ENCODE measurements at places on chromosomes 4 and X.

DNA sequence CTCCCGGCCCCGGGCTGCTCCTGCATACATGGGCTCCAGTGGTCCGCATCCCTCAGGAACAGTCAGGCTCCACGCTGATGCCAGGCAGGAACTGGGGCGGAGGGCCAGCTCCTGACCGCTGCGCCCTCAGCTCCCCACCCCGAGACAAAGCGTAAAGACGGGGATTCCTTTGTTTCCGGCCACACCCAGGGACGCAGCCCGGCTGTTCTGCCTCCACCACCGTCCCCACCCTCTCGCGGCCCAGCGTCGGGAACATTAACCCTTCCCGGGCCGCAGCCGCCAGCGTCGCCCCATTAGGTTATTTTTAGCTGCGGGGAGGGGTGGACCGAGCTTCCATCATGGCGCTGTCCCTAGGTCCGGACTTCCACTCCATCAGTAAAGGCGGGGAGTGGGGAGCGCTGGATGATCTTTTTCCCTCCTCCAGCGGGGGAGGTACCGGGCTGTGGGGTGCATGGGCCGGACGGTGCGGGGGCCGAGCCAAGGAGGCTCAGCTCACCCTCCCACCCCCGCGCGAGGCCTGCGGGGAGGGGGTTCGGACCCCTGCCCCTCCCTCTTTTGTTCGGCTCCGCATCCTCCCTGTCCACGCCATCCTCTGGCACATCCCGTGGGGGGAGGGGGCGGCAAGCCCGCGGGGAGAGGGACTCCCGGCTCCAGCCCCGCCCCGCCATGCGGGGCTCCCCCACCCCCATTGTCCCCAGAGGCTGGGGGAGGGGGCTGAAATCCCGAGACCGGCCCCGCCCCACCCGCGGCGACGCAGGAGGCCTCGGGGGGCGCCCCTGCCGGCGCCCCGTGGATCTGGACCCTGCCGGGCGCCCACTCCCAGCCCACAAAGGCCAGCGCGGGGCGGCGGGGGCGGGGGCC, 5.3 kb downstream of the CRMP1 start:
- DNase-seq: no peak

DNA sequence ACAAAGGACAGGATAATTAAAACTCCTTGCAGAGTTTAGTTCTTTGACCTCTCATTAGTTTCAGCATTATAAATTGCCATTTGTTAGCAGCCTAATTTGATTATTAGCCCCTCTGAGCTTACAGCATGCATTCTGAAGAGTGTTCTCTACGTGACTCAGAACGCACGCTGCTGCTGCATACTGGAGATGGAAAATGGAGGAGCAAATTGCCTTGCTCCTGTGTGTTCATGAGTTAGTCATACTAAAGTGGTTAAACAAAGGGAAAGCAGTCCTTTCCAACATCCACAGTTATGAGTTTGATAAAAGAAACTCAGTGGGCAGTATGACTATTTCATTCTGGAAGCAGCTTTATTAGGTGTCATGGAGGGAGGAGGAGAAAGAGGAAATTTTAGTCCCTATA, 922.5 kb downstream of the RPA4 start:
- no peak for DNase-seq

DNA sequence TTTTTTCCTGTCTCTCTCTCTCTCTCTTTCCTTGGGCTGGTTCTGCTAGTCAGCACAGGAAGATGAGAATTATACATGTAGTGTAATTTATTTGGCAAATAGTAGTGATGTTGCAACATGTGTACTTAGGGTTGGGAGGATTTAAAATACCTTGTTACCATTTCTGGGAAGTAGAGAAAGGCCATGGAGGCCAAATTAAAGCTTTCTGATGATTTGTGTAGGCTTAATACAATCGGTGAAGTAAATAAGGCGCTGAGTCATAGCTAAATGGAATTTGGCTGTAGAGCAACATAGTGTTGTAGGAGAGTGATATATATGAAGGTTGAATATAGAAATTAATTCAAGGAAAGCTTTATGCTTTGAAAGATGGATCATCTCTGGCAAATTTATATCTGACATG, 295.3 kb downstream of the GRID2 start:
- no peak for DNase-seq

DNA sequence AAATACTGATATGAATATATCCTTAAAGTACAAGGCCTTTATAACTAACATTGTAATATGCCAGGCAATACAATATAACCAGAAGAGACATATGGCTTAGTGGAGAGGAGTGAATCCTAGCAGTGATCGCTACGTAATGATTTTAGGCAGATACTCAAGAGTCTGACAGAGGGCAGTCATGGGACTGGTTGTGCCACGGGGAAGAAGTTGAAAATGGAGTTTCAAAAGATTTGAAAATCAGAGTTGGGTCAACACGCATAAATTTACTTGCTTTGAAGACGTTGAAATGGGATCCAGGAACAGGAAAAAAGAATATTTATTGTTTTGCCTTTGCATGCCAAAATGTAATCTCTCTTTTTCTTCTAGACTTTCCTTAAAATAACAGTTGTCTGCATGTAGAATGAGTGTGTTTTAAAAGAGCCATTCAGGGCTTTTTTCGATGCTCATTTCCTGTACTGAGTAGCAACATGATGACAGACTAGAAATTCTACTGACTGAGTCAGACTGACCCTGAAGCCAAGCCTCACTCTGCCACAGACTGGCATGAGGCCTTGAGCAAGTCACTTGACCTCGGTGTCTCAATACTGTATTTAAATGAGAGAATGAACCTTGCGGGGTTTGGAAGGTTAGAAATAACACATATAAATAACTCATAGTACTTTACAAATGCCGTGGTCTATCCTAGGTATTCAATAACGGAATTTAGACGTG, 8.1 kb upstream of the SMS start:
- DNase-seq: no peak

DNA sequence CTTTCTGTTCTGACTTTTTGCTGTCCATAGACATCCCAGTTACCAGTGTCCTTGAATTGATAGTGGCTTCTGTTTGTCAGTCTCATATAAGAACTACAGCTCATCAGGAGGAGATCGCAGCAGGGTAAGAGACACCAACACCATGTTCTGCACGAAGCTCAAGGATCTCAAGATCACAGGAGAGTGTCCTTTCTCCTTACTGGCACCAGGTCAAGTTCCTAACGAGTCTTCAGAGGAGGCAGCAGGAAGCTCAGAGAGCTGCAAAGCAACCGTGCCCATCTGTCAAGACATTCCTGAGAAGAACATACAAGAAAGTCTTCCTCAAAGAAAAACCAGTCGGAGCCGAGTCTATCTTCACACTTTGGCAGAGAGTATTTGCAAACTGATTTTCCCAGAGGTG, 30.1 kb downstream of the GUCY1A1 start:
- no peak for DNase-seq

DNA sequence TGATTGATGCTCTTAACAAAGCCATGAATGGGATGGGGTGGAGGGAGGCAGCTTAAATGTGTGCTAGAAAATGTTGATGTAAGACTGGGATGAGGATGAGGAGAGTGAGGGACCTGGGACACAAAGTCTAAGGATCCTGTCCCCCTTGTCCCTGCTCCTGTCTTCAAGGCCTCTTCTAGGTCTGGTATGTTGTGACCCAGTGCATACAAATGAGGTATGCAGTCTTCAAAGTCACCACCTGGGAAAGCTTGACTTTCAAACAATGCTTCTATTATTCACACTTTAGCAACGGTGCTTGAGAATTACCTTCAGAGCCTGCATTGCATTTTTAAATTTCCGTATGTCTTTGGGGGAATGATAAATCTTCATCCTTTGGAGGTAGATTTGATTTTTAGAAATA, 88.4 kb upstream of the SLC34A2 start:
- DNase-seq: no peak

GRCh38 chrX:152819732-152820131, 10.8 kb downstream of the CETN2 start:
- no peak for DNase-seq

GRCh38 chrX:46793386-46794143, 34.6 kb upstream of the SLC9A7 start:
- no peak for DNase-seq

DNA sequence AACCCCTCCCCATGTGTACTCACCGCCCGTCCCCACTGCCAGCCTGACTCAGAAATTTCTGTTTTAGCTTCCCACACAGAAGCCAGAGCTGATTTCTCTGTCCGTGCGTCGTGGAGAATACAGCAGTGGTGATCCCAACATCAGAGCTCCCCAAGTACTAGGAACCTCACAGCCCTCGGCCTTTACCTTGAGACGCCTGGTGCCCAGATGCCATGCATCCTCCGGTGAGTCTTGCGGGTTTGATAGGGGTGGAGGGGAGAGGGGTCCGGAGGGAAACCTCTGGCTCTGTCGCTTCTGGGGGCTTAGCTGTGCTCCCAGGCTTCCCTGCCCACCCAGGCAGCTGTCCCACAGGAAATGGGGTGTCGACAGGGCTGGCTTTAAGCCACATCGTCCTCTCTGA, 2.1 kb downstream of the LOC101059915 start:
- no peak for DNase-seq

DNA sequence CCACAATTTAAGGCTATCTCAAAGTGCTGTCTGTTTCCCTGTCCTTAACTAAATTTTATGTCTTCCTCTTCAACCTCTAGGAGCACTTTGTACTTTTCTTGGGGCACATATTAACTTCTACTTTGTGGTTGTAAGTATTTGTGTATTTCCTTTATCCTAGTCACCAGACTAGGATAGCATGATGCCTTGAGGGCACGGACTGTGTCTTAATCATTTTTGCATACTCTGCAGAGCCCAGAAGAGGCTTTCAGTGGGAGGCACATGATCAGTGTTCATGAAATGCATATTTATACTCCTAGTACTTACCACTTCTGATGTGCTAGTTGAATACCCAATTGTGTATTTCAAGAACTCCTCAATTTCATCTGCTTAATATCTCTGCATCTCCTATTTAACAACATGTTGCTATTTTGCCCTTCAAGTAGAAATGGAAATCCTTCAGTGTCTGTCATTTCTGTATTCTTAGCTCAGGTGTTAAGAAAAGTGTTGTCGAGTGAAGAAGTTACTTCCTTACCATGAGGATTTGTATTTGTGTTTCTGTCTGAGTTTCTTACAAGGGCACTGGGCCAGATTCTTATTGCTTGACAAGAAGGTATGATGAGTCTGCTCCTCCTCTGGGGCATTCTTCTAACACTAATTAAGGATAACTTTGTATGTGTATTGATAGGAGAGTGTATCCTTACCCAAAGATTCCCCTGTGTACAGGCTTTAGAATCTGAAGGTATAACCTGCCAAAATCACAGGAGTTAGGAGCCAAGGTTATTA, 28.3 kb upstream of the PGRMC2 start:
- DNase-seq: no peak

- DNase-seq: no peak
Observed at GRCh38 chr4:24930151-24930550, 17.3 kb upstream of the CCDC149 start.

- DNase-seq: no peak
Observed at GRCh38 chrX:41198410-41198809, 113.2 kb downstream of the USP9X start.

GRCh38 chr4:157564771-157565170, 344.2 kb downstream of the GRIA2 start:
- no peak for DNase-seq

DNA sequence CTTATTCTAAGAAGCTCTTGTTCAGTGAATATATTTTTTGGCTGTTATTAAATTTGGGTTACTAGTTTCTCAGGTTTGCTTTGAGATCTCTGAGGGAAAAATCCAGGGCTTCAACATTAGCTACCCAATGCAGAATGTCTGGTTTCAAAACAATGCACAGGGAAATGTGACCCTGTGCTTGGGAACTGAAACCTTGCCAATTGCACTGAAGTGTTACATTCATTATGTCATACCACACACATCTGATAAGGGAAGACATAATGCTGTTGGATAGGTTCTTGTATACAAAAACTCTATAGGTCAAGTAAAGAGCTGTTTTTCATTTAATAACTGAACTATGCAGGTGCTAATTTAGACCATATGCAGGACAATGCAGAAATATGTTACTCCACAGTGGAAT, 345.3 kb upstream of the BMP3 start:
- DNase-seq: no peak

DNA sequence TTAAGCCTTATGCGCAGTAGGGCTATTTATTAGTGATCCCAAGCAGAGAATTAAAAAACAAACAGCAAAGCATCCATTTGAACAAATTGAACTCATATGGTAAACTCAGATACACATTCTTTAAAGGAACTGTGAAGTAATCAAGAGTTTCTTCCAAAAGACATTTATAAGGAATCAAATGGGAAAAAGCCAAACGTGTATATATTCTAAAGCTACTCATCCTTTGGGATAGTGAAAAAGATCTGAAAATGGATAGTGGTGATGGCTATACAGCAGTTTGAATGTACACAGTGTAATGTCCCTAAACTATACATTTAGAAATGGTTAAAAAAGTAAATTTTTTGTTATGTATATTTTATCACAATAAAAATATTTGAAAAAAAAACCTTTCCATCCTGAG, 16.6 kb upstream of the HPGDS start:
- no peak for DNase-seq

DNA sequence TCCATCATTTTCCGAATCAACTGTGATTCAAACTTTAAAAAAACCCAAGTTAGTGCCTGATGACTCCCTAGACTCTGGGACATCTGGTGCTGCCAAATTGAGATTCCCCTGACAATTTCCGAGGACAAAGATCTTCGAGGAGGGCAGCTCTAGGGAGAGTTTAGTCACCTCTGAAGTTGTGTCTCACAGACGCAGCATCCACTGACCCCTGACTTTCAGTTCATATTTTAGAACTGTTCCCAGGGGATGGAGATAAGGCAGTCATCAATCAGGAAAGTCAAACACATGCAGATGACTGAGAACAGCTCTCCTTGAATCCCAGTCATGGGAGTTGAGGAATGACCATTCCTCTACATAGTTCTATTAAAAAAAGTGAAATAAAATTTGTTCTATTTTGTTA, 643.9 kb downstream of the TRIML1 start:
- DNase-seq: no peak

DNA sequence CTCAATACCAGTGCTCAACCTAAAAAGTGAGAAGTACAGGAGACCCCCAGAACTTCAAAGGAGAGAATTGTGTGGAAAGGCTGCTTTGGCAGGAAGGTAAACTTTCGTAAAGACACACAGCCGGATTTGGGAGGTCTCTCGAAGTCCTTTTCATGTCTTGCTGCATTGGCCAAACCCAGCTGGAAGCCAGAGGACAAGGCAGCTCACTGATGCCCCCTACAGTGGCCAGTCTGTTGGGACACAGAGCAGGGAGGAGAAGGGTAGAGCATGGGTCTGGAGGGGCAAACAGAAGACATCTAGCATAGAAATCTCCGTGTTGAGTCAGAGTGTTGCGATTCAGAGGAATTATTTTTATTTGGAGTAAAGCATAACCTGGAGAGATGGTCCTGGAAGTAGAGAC, 198.9 kb downstream of the ANK2 start:
- DNase-seq: no peak

DNA sequence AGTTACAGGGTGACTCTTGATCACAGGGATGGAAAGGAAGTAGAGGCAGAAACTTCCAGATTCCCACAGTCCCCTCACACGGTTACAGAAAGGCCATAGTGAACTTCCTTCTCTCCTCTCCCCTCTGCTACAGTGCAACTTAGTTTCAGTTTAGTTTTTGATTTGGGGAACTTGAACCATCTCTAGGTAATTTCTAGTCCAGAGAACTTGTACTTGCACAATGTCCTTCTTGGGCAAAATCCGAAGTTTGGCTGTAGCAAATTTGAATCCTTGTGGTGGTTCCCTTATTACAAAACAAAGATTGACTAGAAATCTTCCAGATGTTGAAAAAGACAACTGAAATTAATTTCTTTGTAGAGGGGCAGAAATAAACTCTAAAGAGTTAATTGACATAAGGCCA, 1.2 kb upstream of the BLTP1 start:
- DNase-seq: no peak

GRCh38 chr4:145786830-145787229, 106.9 kb downstream of the C4orf51 start:
- no peak for DNase-seq

GRCh38 chrX:16137416-16138107, 14.2 kb downstream of the GRPR start:
- no peak for DNase-seq
